ENCODE measurements at places on chromosomes 6 and 20.

- no peak for DNase-seq
Observed at GRCh38 chr20:24917797-24918578, 31.1 kb upstream of the CST7 start.

DNA sequence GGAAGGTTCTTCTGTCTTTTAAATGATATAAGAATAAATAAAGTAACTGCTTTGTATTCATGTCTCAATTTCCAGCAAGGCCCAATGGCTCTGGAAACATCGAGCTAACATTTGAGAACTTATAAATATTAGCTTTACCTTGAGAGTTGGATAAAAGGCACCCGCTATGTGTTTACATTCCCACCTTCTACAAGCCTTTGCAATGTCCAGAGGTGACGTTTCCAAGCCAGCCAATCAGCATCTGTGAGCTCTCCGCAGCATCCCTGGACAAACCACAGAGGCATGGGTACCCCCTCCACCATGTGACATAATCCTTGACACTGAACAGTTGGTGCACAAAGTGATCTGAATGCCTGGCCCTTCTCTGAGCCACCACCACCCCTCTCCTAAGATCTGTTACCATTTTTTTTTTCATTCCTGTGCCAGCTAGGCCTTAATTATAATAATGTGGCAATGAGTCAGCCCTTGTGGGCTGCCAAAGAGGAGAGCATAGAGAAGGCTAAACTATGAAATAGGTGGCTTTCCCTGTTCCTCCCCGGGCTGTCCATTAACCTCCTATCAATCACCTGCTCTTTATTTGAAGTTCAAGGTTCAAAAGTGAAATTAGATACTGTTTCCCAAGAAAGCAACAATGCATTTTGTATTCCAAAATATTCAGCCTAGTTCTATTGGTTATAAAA, 4.1 kb downstream of the CBLN4 start:
- no peak for DNase-seq

DNA sequence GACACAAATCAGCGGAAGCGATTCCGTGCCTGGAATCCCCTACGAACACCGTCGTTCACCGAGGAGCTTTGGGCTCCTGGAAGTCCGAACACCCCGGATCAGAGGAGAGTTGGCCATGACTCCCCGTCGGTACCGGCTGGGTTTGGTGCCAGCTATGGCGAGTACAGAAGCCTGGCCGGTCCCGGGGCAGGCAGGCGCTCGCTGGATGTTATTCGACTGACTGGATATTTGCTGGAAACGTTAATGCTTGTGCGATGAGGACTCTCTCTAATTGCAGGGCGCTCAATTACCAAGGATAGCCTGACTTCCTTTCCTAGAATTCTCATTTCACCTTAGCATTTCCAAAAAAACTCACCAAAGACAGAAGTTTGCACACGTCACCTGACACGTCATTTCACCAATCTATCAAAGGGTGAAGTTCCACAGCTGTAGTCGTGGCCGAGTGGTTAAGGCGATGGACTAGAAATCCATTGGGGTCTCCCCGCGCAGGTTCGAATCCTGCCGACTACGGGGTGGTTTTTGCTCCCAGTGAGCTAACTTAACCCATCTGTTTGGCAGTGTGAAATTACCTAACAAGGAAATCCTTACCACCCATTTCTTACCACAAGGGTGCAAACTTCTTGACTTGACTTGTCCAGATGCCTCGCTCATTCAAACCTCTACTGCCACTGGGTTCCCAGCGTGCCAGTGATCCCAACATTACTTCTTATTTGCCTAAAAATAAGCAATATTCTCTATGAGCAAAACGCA, 22.7 kb upstream of the ZNF184 start:
- DNase-seq = no peak

DNA sequence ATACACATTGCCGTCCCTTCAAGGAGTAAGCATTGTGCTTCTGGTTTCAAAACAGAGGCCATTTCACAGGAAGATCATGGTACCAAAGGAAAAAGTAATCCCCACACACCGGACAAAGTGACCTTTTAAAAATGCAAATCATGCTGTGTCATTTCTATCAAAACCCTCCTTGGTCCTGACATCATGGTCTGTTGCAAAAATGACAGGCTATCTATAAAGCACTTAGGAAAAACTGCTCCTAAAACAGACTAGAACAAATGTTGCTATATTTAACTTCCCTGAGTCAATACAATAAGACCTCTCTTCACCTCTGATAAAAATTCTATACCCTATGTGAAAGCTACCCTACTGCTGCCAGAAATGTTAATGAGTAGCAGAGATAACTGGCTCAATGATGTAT, 353.6 kb upstream of the RUNX2 start:
- DNase-seq = no peak

- DNase-seq = no peak
Observed at GRCh38 chr20:46243707-46244628, 64.3 kb downstream of the CDH22 start.

DNA sequence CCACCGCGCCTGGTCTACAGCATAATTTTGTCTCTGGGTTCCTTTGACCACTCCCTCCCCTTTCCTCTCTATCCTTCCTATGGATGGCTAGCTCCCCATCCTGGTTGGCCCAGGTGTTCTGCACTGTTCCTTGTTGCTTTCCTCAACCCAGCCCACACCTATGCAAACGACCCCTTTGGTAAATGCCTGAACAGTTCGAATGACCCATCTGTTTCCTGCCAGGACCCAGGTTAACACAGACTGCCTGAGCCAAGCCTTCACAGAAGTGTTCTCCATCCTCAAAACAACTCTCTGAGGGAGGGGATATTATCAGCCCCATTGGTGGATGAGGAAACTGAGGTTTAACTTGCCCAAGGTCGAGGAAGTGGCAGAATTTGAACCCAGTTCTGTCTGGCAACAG, 44.8 kb upstream of the CCDC167 start:
- DNase-seq = no peak

GRCh38 chr6:163200694-163201093, 213.8 kb upstream of the QKI start:
- DNase-seq = no peak
